NCI-H2171 (cell line): ENCODE measurements at places on chromosomes 6 and 20.

GRCh38 chr6:31403283-31404060, at the start of gene MICA:
Gene MICA (plus strand): TSS chr6:31403595. CDS start chr6:31403633, 38 bp downstream.
- DNase-seq: no peak

- DNase-seq: no peak
Measured at GRCh38 chr6:32190911-32191677, 1.1 kb upstream of the PBX2 start.

- DNase-seq: no peak
Measured at GRCh38 chr20:47146686-47147085, 209.8 kb downstream of the ZMYND8 start.

GRCh38 chr6:49849213-49849907, 17.0 kb downstream of the CRISP1 start:
- DNase-seq: peak; percentile 6

DNA sequence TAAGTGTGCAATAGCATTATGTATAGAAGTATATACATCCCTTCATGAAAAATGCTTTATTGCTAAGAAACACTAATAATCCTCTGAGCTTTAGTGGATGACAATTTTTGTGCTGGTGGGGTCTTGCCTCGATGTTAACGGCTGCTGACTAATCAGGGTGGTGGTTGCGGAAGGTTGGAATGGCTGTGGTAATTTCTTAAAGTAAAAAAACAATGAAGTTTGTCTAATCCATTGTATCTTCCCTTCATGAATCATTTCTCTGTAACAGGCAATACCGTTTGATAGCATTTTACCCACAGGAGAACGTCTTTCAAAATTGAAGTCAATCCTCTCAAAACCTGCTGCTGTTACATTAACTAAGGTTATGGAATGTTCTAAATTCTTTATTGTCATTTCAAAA, 816.5 kb upstream of the GJE1 start:
- no peak for DNase-seq

DNA sequence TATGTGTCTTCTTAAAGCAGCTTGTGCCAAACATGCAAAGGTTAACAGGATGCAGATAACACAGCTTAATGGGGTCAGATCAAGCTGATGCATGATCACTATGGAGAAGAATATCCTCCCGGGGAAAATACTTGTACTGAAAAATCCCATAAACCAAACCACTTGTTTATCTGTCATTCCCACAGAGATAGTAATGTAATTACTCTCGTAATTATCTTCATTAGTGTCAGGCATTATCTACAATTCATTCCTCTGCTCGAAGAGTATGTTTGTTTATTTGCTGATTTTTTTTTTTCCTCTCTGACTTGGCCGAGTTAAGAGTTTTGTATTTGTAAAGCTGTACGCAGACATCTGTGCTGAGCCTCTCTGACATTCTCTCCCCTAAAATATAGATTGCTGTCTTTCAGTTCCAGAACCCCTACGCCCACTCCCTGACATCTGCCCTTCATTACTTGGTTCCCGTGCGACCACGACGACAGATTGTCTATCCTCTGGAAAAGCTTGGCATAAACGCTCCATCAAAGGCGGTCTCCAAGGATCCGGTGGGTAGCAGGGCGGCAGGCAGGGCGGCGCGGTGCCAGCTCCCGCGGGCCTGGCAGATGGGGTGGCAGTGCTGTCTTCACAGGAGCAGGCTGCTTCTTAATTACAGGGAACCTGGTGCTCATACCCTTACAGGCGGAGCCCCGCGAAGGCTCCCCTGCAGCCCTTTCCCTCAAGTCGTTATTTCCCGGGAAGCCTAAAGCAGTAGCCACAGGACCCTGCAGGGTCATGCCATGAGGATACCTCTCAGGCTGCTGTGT, 147.2 kb downstream of the CFAP61 start:
- DNase-seq: peak; percentile 99

DNA sequence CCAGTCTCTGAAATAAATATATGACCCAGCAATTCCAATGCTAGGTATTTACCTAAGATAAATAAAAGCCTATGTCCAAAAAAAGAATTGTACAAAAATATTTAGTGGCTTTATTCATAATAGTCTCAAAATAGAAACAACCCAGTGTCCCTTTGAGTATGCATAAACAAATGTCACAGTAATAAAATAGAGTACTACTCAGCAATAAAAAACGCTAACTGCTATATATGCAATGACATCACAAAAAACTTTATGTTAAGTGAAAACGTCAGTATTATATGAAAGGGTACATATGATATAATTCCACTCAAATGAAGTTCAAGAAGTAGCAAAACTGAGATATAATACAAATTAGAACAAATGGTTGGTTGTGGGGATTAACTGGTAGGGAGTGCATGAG, 286.5 kb upstream of the MAN1A1 start:
- DNase-seq: no peak

GRCh38 chr6:35046103-35046502, 95.0 kb downstream of the TCP11 start:
- DNase-seq: no peak

DNA sequence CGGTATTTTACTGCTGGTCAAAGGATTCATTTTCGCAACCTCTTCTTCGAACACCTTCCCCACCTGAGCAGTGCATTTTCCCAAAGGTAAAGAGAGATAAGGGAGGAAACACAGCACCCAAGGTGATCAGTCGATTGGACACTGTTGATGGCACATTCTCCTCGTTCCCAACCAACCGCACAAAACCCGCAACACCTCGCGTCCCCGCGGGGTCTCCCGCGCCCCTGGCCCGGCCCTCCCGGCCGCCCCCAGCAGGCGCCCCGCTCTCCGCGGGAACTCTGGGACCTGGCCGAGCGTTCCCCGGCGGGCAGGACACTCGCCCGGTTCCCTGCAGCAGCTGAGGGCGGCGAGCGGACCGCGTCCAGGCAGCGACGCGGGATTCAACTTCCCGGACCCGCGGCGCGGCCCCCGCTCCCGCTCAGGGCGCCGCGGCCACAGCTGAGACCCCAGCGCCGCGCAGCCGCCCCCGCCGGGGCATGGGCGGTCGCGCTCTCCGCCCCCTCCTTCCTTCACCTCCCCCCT, 506 bp downstream of the RGS17 start:
- no peak for DNase-seq

- DNase-seq: no peak
Measured at GRCh38 chr20:48120120-48120519, 334.8 kb upstream of the SULF2 start.

GRCh38 chr20:9514461-9515213, at the start of gene LAMP5:
Gene LAMP5 (plus strand): TSS chr20:9514590. CDS start chr20:9514853, 263 bp downstream.
- no peak for DNase-seq

- DNase-seq: no peak
Measured at GRCh38 chr20:46572153-46572552, 21.7 kb upstream of the OCSTAMP start.

- DNase-seq: no peak
Measured at GRCh38 chr20:36830791-36831691, 44.9 kb upstream of the TLDC2 start.

DNA sequence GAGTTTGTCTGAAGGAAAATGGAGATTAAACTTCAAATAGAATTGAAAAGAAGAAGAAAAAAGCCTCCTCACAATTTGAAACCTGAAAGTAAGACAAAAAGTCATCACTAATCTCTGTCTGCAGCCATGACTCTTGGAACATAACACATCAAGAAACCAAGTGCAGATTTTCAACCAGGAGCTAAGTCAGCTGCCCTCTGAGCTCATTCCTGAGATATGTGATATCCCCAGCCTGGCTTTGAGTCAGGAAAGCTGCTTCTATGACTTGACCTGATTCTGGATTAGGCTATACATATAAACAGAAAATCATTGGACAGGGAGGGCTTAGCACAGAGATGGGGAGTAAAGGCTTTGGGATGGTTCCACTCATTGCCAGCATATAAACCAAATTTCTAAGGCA, 891.4 kb downstream of the TFAP2A start:
- no peak for DNase-seq

GRCh38 chr6:6320901-6321300, 439 bp upstream of the F13A1 start:
- DNase-seq: no peak

GRCh38 chr6:8269872-8270454, 165.4 kb downstream of the SLC35B3 start:
- no peak for DNase-seq

DNA sequence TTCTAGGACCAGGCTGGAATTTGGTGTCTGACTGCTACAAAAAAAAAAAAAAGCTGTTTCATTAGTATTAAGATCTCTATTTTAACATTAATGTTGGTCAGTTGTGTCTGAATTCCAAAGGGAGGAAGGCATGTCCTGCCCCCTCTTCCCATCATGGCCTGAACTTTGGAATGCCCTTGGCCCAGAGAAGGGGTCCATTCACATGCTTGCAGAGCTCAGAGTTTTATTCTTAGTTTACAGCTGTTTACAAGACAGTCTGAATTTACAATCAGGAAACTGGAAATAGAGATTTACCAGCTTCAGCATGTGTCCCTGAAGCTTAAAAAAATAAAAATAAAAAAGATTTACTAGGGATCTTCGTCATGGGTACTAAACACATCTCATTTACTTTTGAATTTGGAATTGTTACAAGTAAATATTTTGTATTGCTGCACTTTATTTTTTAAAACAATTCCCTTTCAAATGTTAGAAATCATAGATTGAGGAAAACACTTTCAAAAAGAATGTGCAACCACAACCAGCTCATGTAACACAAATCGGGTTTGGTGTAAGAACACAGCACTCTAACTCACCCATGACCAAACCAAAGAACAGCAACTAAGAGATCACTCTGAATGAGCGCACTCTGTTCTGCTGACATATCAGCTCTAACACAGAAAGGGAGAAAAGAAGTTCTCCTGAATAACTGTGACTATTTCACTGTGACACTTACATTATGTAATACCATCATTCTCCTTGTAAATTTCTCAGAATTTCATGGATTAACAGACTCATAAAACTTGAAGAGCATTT, 6.6 kb upstream of the SERPINB6 start:
- DNase-seq: no peak

GRCh38 chr20:23050076-23050838, 785 bp upstream of the THBD start:
- no peak for DNase-seq

GRCh38 chr6:148565930-148566663, 180.7 kb upstream of the UST start:
- DNase-seq: no peak

DNA sequence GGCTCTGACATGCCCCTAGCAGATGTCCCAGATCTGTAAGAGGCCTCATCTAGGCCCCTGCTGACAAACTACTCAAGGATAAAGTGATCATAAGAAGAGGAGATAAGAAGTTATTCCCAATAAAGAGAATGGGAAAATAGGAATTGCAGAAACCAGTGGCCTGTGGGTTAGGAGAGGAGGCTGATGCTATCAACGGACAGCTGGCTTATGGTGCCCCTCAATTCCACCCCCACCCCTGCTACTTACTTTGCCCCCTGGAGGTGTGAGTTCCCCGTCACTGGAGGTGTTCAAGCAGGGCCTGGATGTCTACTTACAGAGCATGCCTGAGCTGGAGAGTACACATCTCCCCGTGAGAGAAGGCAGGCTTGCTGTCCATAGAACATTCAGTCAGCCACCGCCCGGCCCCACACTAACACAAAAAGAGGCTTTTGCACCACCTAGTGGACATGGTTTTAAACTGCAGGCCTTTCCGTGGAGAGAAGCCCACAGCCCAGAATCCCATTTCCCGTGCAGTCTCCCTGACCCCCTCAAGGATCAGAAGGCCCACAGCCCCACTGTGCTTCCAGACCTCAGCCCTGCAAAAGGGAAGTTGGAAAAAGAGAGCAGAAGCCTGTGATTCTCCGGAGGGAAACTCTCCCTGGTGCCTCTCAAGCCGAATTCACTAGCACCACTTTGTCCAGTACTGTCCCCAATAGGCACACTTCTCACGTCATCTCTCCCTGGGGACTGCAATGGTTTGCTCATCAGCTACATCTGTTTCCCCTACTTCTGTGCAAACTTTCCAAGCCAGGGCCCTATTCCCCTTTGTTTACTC, 23.8 kb upstream of the BNIP5 start:
- peak; percentile 77 for DNase-seq

DNA sequence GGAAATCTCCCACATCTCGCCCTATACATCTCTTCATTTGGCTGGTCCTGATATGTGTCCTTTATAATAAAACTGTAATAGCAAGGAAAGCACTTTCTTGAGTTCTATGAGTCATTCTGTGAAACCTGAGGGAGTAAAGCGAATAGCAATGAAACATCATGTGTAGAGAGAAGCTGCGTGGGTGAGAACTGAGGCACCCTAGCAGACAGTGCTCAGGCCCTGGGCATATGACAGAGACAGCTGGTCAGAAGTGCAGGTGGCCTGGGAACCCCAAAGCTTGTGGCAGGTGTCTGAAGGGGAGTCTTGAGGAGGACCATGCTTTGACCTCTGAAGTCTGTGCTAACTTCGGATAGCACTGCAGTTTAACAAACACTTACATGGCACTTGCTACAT, 1.3 kb upstream of the BLOC1S5 start:
- DNase-seq: no peak
